ENCODE measurements at places on chromosomes 7 and 10.

GRCh38 chr7:9083837-9084236 is 650.4 kb downstream of the NXPH1 start:
- DNase-seq: no peak

GRCh38 chr7:113796557-113796956 is 122.3 kb downstream of the PPP1R3A start:
- DNase-seq: no peak

DNA sequence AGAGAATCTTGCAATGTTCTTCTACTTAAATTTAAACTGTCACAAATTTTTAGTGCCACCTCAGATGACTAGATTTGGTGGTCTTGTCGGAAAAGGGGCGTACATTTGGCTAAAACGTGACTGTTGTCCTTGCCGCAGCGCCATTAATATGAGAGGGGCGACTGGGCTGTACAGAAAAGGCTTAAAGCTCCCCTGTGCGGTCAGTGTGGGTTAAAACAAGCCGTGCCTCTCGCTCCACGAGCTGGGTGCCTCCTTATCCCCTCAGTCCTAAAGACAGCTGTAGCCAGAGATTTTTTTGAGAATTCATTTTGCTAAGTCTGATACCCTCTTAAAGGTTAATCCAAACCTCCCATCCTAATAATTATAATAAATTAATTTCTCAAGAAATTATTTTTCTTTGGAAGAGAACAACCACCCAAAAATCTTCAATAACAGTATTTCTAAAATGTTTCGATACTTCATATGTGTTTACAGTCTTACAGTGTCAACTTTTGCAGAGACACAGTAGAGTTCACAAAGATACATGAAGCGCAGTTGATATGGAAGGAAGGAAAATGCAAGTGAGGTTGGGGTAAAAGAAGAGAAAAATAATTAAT is 68.6 kb downstream of the C7orf25 start:
- no peak for DNase-seq

DNA sequence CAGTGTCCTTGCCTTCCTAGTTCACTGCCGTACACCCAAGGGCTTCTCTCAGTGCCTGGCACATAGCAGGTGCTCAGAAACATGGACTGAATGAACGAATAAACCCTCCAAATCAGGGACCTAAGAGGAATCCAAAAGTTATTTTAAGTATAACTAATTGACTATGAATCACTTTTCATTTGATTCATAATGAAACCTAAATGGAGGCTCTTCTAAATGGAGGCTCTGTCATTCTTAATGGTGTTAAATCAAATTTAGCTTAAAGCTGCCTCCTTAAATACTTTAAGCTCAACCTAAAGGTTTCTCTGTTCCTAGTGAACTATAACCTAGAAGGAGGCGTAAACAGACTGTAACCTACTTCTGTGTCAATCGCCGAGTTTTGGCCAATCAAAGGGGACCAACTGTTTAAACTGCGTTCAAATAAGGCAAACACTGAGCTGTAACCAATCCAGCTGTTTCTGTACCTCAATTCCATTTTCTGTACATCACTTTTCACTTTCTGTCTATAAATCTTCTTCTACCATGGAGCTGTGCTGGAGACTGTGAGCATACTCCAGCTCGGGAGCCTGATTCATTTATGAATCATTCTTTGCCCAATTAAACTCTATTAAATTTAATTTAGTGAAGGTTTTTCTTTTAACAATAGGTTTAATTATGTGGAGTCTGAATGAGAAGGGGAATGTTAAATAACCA is 11.0 kb downstream of the PYROXD2 start:
- no peak for DNase-seq

- DNase-seq: no peak
Measured at GRCh38 chr7:111018960-111019736, 71.8 kb upstream of the LRRN3 start.

GRCh38 chr7:74002474-74003017 is 25.4 kb upstream of the ELN start:
- DNase-seq: peak; percentile 74

GRCh38 chr10:30190577-30191552 is 131.5 kb upstream of the JCAD start:
- peak; percentile 24 for DNase-seq

DNA sequence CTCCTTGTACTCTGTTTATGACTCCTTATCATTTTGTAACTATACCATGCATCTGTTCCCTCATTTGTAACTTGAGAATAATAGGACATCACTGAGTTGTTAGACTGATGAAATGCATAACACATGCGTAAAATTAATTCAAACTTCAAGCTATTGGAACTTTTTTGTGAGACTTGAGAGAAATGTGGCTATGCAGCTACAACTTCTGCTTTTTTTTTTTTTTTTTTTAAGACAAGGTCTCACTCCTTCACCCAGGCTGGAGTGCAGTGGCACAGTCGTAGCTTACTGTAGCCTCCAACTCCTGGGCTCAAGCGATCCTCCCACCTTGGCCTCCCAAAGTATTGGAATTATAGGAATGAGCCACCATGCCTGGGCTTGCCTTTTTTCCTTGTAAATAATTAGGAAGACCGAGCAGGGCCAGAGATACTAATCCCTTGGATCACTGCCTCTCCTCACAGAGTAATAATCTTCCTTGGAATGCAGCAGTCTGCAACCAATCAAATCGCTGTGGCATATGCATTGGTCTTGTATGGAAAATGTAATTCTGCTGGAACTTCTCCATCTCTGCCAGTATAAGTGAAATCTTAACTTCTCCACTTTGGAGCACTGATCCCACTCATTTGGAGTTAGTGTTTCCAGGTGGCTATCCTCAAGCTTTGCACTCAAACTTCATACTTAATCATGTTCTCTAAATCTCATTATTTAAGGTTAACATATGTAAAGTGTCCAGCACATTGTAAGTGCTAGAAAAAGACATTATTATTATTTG is 2.0 kb upstream of the PANK1 start:
- DNase-seq: no peak

- DNase-seq: peak; percentile 82
Measured at GRCh38 chr7:157502701-157503111, 165.9 kb downstream of the DNAJB6 start.

DNA sequence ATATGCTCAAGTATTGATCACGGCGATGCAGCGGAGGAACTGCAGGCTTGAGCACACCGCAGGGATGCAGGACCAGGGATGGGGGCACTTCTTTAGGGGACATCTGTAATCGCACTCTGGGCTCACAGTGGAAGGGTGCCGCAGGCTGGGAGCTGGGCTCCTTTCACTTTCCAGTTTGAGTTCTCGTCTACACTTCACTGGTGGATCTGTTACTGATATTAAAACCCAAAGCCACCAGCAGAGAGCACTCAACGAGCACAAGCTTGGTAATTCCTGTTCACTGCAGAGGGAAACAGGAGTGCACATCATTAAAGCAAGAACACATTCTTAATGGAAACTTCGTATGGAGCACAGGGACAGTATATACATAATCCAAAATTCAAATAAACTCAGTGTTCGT is 91.3 kb downstream of the PARD3 start:
- no peak for DNase-seq
